HFFc6 (cell line): ENCODE measurements at places on chromosomes 3 and 15.
A peak's percentile ranks its signal among the peaks of the same experiment; 100 is the strongest.

DNA sequence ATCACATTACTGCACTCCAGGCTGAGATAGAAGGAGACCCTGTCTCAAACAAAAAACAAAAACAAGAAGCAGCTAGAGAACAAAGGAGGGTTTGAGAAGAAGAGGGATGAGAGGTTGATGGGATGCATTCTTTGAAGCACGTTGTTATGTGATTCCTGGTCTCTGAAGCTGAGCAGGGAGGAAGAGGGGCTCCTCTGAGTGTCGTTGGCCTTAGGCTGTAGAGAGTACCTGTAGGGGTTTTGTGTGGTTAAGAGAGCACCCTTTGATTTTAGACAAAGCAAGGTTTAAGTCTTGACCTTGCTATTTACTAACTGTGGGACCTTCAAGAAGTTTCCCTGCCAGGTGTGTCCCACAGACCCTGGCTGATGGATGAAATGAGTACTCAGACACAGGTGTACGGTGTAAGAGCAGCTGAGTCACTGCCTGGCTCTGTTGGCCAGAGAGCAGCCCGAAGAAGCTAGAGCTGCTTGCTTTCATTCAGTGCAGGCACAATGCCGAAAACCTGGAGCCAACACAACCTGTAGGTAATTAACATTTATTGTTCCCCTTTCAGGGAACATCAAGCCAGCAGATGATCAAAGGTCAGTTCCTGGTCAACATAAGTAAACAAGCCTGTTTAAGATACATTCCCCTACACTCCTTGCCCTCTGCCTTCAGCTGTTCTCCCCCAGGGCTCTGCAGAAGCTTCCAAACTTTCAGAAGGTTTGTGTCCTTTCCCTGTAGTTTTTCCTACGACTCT is 67.2 kb downstream of the LRRK1 start:
- no peak overlapping the region for H3K4me3 ChIP-seq
- no peak for DNase-seq
- H3K4me1 ChIP-seq = peaks cover 15% of the 10 kb centered on the region; the same call in 1 of the 2 replicates
- peaks cover 13% of the 10 kb centered on the region for H3K36me3 ChIP-seq
- no peak overlapping the region for H3K27ac ChIP-seq

GRCh38 chr3:126338790-126339288 is 18.4 kb downstream of the KLF15 start:
- no peak overlapping the region for H3K27ac ChIP-seq
- no peak overlapping the region for H3K4me3 ChIP-seq
- peaks cover 21% of the 10 kb centered on the region for H3K27me3 ChIP-seq
- no peak for DNase-seq

DNA sequence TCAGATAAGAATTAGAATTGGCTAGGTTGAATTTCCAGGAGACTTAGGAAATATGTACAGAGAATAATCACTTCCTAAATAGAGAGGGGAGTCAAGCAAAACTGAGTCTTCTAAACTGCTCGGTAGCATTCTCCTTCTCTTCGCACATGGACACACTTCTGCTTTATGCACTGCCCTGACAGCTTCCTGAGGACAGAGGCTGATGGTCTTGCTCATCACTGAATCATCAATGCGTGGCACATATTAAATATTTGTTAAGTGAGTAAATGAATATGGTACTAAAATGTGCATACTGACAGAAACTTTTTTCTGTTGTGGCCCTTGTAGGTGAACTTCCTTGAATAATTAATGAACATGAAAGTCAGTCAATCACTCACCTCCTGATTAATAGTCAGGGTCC is 315.5 kb downstream of the FHIT start:
- H3K4me3 ChIP-seq = peak overlapping the region; percentile 50
- peak; percentile 83 for DNase-seq

- no peak overlapping the region for H3K27ac ChIP-seq
- no peak overlapping the region for H3K4me3 ChIP-seq
- peaks cover 16% of the 10 kb centered on the region for H3K27me3 ChIP-seq
- no peaks in the 10 kb centered on the region for H3K4me1 ChIP-seq
- H3K36me3 ChIP-seq = no peaks in the 10 kb centered on the region
- no peak for DNase-seq
Observed at GRCh38 chr15:41501191-41501917, 7.7 kb downstream of the ITPKA start.

DNA sequence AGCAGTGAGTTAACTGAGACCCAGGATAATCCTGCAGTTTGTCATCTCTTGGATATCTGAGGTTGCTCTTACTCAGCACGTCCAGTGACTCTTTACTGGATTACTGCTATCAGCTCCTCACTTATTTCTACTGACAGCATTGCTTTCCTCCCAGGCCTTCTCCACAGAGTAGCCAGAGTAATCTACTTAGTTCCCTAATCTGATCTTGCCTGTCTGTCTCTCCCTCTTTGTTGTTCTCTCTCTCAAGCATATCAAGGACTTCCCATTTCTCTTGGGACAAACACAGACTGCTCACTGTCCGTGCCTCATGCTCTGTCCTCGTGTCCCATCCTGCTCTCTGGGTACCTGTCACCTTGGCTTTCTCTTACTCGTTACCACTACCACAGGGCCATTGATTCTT is 376.2 kb downstream of the FEZF2 start:
- no peak overlapping the region for H3K4me3 ChIP-seq
- H3K27ac ChIP-seq = peak overlapping the region; percentile 29
- no peaks in the 10 kb centered on the region for H3K27me3 ChIP-seq
- peaks cover 28% of the 10 kb centered on the region for H3K4me1 ChIP-seq
- no peaks in the 10 kb centered on the region for H3K36me3 ChIP-seq

GRCh38 chr15:90382320-90382719 is 5.7 kb upstream of the IQGAP1 start:
- peaks cover 5% of the 10 kb centered on the region for H3K4me1 ChIP-seq
- no peak overlapping the region for H3K27ac ChIP-seq
- no peaks in the 10 kb centered on the region for H3K27me3 ChIP-seq
- no peak for DNase-seq
- H3K4me3 ChIP-seq = no peak overlapping the region

GRCh38 chr3:143063018-143063417 is 56.6 kb upstream of the CHST2 start:
- peaks cover 16% of the 10 kb centered on the region for H3K4me1 ChIP-seq
- no peak overlapping the region for H3K4me3 ChIP-seq
- H3K36me3 ChIP-seq = peaks cover 19% of the 10 kb centered on the region; the same call in 1 of the 2 replicates
- H3K27me3 ChIP-seq = no peaks in the 10 kb centered on the region; the same call in 1 of the 2 replicates
- no peak overlapping the region for H3K27ac ChIP-seq

- H3K36me3 ChIP-seq = no peaks in the 10 kb centered on the region
- no peak overlapping the region; the same call in 1 of the 2 replicates for H3K4me3 ChIP-seq
Observed at GRCh38 chr3:66467996-66468735, 32.7 kb downstream of the LRIG1 start.

- no peaks in the 10 kb centered on the region for H3K4me1 ChIP-seq
- no peak overlapping the region for H3K4me3 ChIP-seq
- DNase-seq = no peak
- H3K27ac ChIP-seq = no peak overlapping the region
- H3K36me3 ChIP-seq = no peaks in the 10 kb centered on the region
- peaks cover 60% of the 10 kb centered on the region for H3K27me3 ChIP-seq
Observed at GRCh38 chr15:70437882-70438451, 325.4 kb downstream of the UACA start.

GRCh38 chr15:73786538-73786937 is 33.4 kb upstream of the INSYN1 start:
- H3K4me3 ChIP-seq = no peak overlapping the region
- no peak for DNase-seq
- peaks cover 28% of the 10 kb centered on the region for H3K27me3 ChIP-seq
- H3K36me3 ChIP-seq = no peaks in the 10 kb centered on the region

DNA sequence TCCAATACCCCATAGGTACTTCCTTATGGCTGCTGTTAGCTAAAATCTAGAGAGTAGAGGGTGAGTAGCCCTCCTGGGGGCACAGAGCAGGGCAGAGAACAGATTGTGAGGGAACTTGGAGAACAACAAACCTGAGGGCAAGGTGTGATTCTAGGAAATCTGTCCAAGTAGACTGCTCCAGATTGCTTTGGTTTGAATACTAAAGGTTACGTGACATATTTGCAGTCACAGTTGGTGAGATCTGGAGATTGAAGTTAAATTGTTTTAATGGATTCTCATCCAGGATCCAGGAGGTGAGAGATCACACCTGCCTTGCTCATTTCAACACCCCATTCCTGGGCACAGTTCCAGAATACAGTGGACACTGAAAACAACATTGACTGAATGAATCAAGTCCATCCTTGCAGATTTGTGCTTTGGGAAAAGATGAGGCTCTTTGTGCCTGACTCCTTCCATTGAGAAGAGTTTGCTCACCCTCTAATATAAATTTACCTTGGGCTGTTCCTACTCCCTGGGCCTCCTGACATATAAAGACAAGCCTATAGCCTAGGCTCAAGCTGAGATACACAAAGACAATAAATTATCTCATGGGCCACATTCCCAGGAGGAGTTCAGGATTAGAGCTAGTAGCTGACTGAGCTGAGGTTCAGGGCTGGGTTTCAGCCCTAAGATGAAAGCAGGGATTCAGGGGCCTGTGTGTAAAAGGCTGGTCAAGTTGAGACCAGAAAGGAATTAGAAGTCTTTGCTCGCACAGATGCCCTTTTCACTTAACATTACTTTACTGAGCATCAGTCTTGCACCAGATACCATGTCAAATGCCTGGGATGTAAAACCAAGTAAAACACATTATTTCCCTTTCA is 400.9 kb upstream of the MCTP2 start:
- no peaks in the 10 kb centered on the region for H3K36me3 ChIP-seq
- H3K4me1 ChIP-seq = no peaks in the 10 kb centered on the region
- peaks cover 2% of the 10 kb centered on the region; the same call in 1 of the 2 replicates for H3K27me3 ChIP-seq

GRCh38 chr3:17640466-17640865 is 102.0 kb downstream of the TBC1D5 start:
- peaks cover 49% of the 10 kb centered on the region for H3K4me1 ChIP-seq
- peak; percentile 50 for DNase-seq
- H3K4me3 ChIP-seq = peak overlapping the region; percentile 17; the same call in 1 of the 2 replicates
- H3K27ac ChIP-seq = peak overlapping the region; percentile 36

- DNase-seq = no peak
- H3K27ac ChIP-seq = no peak overlapping the region
- no peaks in the 10 kb centered on the region for H3K36me3 ChIP-seq
Observed at GRCh38 chr15:26157081-26157480, 294.0 kb upstream of the ATP10A start.

DNA sequence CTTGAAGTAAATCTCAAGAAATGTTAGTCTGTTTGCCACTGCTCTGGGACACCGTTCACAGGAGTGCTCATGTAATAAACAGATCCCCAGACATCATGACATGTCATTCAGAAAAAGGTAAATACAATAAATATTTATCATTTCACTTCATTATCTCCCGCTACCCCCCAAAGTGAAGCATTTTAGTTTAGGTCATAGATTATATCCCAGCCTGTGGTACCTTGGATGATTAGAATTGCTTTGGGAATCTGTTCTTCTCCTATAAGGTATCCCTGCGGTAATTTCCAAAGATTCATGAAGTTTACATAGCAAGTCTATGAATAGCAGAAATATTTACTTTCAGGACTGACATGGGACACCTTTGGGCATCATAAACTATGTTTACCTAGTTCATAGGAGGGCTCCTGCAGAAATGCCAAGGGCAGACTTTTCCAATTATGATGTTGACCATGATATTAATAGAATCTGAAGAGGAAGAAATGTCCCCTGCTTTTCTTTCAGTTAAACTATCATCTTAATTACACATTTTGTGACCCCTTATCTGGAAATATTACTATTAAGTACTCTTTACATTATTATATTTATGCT is 268.0 kb downstream of the NAALADL2 start:
- no peak overlapping the region for H3K27ac ChIP-seq
- peaks cover 16% of the 10 kb centered on the region for H3K36me3 ChIP-seq
- H3K27me3 ChIP-seq = no peaks in the 10 kb centered on the region
- H3K4me1 ChIP-seq = peaks cover 8% of the 10 kb centered on the region

DNA sequence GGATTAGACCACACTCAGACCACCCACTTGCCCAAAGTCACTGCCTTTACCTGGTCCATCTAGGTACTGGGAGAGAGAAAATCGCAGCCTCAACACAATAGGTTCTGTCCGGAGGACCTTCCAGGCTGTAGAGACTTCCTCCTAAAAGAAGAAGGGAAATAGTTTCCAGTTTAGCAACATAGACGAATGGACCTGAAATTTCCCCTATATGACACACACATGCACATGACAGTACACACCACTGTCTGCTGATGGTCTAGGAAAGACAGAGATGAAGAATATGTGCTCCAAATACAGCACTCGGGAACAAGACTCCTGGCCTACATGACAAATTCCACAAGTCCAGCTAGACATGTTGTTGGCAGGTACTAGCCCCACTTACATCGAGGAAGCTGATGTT is 7.3 kb downstream of the PARP6 start:
- peaks cover 10% of the 10 kb centered on the region for H3K4me1 ChIP-seq
- H3K36me3 ChIP-seq = peaks cover 44% of the 10 kb centered on the region
- DNase-seq = no peak
- no peak overlapping the region for H3K4me3 ChIP-seq
- no peak overlapping the region for H3K27ac ChIP-seq
- no peaks in the 10 kb centered on the region; the same call in 1 of the 2 replicates for H3K27me3 ChIP-seq

GRCh38 chr15:81807806-81808205 is 238.0 kb downstream of the MEX3B start:
- no peaks in the 10 kb centered on the region for H3K4me1 ChIP-seq
- no peak overlapping the region for H3K27ac ChIP-seq
- no peaks in the 10 kb centered on the region; the same call in 1 of the 2 replicates for H3K27me3 ChIP-seq
- no peak for DNase-seq
- H3K4me3 ChIP-seq = no peak overlapping the region
- no peaks in the 10 kb centered on the region for H3K36me3 ChIP-seq

- H3K4me1 ChIP-seq = peaks cover 7% of the 10 kb centered on the region
- no peaks in the 10 kb centered on the region for H3K36me3 ChIP-seq
- no peak for DNase-seq
- H3K27me3 ChIP-seq = peaks cover 8% of the 10 kb centered on the region
Observed at GRCh38 chr3:183618542-183618941, 16.9 kb upstream of the KLHL24 start.

- peak overlapping the region; percentile 17; the same call in 1 of the 2 replicates for H3K27ac ChIP-seq
- DNase-seq = peak; percentile 75
- peaks cover 25% of the 10 kb centered on the region for H3K4me1 ChIP-seq
- peaks cover 4% of the 10 kb centered on the region; the same call in 1 of the 2 replicates for H3K27me3 ChIP-seq
- H3K4me3 ChIP-seq = no peak overlapping the region
Observed at GRCh38 chr15:31091481-31091880, 10.0 kb downstream of the TRPM1 start.

GRCh38 chr3:8727605-8728512 is 5.7 kb upstream of the CAV3 start:
- peaks cover 29% of the 10 kb centered on the region for H3K4me1 ChIP-seq
- H3K27me3 ChIP-seq = peaks cover 1% of the 10 kb centered on the region
- no peak for DNase-seq
- no peak overlapping the region for H3K4me3 ChIP-seq

- no peak overlapping the region for H3K4me3 ChIP-seq
- H3K36me3 ChIP-seq = no peaks in the 10 kb centered on the region
- peak overlapping the region; percentile 23; the same call in 1 of the 2 replicates for H3K27ac ChIP-seq
- no peaks in the 10 kb centered on the region for H3K27me3 ChIP-seq
Observed at GRCh38 chr15:77059786-77060361, 11.0 kb downstream of the TSPAN3 start.

DNA sequence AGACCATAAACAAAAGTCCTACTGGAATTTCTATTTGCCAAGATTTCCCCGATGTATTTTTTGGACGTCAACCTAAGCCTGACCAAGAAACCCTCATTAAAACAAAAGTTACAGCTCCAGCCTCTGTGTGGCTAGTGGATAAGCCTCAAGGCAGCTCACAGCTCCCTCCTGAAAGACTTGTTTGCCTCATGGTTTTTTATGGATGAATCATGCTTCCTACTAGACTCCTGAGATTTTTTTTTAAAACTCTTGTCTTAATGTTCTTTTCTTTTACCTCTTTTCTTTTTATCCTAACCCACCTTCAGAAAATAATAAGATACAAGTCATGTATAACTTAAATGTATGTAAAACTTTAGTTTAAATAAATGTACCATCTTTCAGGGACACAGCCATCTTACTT is 52.4 kb downstream of the SUCNR1 start:
- no peaks in the 10 kb centered on the region for H3K36me3 ChIP-seq
- DNase-seq = peak; percentile 89
- peak overlapping the region; percentile 97 for H3K27ac ChIP-seq
- peaks cover 55% of the 10 kb centered on the region for H3K4me1 ChIP-seq
- H3K4me3 ChIP-seq = peak overlapping the region; percentile 72
- no peaks in the 10 kb centered on the region for H3K27me3 ChIP-seq
